Astrocyte of the cerebellum (primary cell): ENCODE measurements at places on chromosomes 3 and 15.

GRCh38 chr3:13177641-13178040, 104.4 kb upstream of the IQSEC1 start:
- no peak for DNase-seq

DNA sequence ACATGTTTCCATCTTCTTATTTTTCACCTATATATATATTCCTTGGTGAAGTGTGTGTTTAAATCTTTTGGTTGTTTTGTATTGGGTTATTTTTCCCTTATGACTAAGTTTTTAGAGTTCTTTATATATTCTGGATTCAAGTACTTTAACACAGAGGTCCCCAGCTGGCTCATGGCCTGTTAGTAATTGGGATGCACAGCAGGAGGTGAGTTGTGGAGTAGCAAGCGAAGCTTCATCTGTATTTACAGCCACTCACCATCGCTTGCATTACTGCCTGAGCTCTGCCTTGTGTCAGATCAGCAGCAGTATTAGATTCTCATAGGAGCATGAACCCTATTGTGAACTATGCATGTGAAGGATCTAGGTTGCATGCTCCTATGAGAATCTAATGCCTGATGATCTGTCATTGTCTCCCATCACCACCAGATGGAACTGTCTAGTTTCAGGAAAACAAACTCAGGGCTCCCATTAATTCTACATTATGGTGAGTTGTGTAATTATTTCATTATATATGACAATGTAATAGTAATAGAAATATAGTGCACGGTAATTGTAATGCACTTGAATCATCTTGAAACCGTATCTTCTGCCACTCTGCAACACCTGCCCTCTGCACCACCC, 151.6 kb downstream of the RSRC1 start:
- DNase-seq = no peak

DNA sequence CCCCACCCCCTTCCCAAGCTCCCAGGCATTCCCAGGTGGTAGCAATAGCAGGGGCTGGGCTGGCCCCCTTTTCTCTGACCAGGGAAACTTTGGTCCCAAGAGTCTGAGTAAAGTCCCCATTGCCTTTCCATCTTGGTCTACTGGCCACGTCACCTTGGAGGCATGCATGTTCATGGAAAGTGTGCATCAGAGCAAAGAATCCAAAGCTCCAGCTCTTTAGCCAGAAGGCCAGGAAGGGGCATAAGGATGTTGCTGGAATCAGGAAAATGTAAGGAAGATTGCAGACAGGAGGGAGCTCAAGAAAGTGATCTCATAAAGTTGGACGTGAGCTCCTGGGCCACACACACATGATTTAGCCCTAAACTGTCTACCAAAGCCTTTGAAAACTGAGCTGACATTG, 63.6 kb downstream of the KBTBD12 start:
- DNase-seq = no peak

- no peak for DNase-seq
Observed at GRCh38 chr3:180253283-180253682, 216.5 kb upstream of the PEX5L start.

- no peak for DNase-seq
Observed at GRCh38 chr3:155843569-155843968, 10.7 kb downstream of the SLC33A1 start.

- no peak for DNase-seq
Observed at GRCh38 chr3:192816351-192816750, 89.0 kb upstream of the FGF12 start.

GRCh38 chr15:38674448-38674847, 109.8 kb upstream of the RASGRP1 start:
- no peak for DNase-seq
